ENCODE measurements at places on chromosomes 2 and 18.

GRCh38 chr2:237872178-237872887 lies 12.9 kb downstream of the RAMP1 start:
- no peaks in the 10 kb centered on the region for H3K36me3 ChIP-seq
- no peak overlapping the region for H3K4me3 ChIP-seq
- peaks cover 67% of the 10 kb centered on the region for H3K27me3 ChIP-seq

DNA sequence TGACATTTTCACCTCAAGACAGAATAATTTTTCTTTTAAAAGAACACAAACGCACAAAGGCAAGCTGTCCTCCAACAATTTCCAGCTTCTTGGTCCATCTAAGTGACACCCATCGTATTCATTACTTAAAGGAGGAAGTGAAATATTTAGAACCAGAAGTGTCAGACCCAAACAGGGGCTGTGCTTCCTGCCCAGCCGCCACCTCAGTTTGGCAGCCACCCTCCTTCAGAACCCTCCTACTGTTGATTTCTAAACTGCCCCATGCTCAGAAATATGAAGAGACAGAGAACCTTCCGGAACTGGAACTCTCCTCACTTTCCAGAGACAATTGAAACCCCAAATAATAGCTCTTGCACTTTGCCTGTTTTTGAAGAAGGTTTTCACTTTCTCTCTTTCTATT lies 734.8 kb upstream of the SALL3 start:
- H3K27me3 ChIP-seq, result no peaks in the 10 kb centered on the region
- no peak overlapping the region for H3K27ac ChIP-seq
- no peak for DNase-seq
- no peaks in the 10 kb centered on the region for H3K4me1 ChIP-seq
- H3K36me3 ChIP-seq, result no peaks in the 10 kb centered on the region

- H3K4me1 ChIP-seq, result no peaks in the 10 kb centered on the region
- H3K36me3 ChIP-seq, result no peaks in the 10 kb centered on the region
- H3K27me3 ChIP-seq, result peaks cover 3% of the 10 kb centered on the region
- DNase-seq, result no peak
Observed at GRCh38 chr2:3034856-3035255, 342.8 kb downstream of the EIPR1 start.

DNA sequence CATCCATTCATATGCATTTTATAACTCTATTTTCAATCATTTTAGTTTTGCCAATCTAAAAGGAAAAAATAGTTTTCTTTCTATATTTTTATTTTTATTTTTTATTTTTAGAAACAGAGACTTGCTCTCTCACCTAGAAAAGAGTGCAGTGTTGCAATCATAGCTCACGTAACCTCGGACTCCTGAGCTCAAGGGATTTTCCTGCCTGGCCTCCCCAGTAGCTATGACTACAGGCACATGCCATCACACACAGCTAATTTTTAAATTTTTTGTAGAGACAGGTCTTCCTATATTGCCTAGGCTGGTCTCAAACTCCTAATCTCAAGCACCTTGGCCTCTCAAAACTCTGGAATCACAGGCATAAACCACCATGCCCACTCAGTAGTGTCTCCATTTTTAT lies 125.5 kb upstream of the XIRP2 start:
- no peaks in the 10 kb centered on the region for H3K27me3 ChIP-seq
- H3K36me3 ChIP-seq, result no peaks in the 10 kb centered on the region
- DNase-seq, result no peak
- H3K4me3 ChIP-seq, result no peak overlapping the region
- H3K27ac ChIP-seq, result no peak overlapping the region
- no peaks in the 10 kb centered on the region for H3K4me1 ChIP-seq

DNA sequence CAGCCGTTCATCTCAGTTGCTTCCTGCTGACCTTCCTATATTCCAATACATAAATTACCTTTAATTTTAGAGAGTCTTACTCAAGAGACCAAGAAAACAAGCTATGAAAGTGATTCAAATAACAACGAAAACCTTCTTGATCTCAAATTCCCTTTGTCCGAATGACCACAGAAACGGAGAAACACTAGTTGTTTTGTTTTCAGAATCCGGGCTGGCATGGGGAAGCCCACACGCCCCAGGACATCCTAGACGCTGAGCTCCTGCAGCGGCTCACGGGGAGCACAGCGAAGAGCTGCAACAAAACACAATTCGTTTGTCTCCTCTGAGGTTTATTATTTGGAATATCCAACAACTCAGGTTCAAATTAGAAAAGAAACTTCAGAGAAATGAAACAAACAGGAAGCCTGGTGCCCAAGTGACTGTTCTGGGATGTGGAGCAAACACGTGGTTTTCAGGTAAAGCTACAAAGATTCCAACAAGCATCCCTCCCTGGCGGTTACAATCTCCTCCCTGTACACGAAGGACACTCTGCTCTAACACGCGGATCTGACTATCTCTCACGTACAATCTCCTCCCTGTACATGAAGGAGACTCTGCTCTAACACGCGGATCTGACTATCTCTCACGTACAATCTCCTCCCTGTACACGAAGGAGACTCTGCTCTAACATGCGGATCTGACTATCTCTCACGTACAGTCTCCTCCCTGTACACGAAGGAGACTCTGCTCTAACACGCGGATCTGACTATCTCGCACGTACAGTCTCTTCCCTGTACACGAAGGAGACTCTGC lies 237.5 kb downstream of the TWIST2 start:
- no peak overlapping the region for H3K4me3 ChIP-seq
- no peak overlapping the region for H3K27ac ChIP-seq
- no peaks in the 10 kb centered on the region for H3K4me1 ChIP-seq
- no peaks in the 10 kb centered on the region for H3K27me3 ChIP-seq

DNA sequence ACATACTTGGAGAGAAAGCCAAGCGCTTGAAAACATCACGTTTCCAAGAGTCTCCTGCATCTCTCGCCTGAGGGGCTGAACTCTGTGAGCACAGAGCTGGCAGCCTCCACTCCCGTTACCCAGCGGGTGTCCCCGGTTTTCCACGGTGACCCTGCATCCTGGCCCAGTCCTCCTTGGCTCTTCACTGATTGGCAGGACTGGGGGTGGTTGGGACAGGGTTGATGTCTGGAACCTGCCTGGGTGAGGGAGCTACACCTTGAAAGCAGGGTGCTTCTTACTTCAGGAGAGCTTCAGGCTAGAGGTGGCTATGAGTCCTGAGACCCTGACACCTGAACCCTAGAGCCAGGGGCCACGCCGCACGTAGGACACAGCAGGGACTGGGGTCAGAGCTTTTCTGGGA lies 234.1 kb downstream of the DYSF start:
- peaks cover 5% of the 10 kb centered on the region for H3K27me3 ChIP-seq
- no peaks in the 10 kb centered on the region for H3K36me3 ChIP-seq
- no peak overlapping the region for H3K4me3 ChIP-seq
- no peak overlapping the region for H3K27ac ChIP-seq
- DNase-seq, result no peak
- no peaks in the 10 kb centered on the region for H3K4me1 ChIP-seq

DNA sequence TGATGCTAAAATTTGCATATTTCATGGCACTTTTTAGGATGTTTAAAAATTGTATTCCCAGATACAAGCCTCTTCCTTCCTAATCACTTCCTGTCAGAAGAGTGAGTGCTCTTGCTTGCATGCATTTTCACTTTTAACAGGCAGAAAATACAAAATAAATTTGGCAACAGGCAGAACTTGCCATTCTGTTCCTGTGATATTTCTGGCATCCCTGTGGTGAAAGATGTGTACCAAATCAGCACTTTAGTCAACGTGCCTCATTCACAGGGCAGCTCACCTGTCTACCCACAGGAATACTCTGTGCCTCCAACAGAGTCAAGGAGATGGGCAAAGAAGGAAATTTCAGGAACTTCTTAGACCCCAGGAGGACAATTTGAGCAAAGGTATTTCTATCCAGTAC lies 360.9 kb downstream of the AKAIN1 start:
- no peaks in the 10 kb centered on the region for H3K27me3 ChIP-seq
- H3K36me3 ChIP-seq, result no peaks in the 10 kb centered on the region
- no peak overlapping the region for H3K4me3 ChIP-seq
- DNase-seq, result no peak
- no peak overlapping the region for H3K27ac ChIP-seq

DNA sequence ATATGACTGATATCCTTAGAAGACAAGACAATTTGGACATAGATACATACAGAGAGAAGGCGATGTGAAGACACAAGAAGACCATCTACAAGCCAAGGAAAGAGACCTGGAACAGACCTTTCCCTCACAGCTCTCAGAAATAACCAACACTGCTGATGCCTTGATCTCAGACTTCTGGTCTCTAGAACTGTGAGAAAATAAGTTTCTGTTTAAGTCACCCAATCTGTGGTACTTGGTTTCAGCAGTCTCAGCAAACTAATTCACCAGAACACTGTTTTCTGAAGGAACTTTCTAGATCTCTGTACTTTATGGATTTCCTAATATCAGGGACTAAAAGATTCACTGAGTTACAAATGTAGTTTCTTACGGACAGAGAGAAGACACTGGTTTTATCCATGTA lies 58.8 kb downstream of the NAB1 start:
- H3K36me3 ChIP-seq, result peaks cover 3% of the 10 kb centered on the region
- no peak overlapping the region for H3K27ac ChIP-seq
- no peaks in the 10 kb centered on the region for H3K4me1 ChIP-seq
- H3K27me3 ChIP-seq, result peaks cover 5% of the 10 kb centered on the region
- no peak for DNase-seq

DNA sequence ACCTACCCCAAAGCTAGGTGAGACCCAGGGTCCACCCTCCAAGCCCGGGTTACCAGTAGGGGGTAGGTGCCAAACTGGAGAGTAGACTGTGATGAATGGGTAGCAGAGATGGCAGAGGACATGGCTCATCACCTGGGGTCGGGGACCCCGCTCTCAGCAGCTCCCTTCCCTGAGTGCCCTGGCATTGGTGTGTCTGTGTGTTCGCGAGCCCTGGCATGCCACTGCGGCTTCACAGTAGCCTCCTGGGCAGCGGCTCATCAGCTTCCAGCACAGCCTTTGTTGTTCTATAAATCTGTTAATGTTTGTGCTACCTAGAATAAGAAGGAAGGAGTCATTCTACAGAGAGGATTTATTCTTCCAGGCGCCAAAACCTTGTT lies 62.6 kb upstream of the ALPP start:
- H3K36me3 ChIP-seq, result peaks cover 28% of the 10 kb centered on the region
- DNase-seq, result no peak
- H3K4me1 ChIP-seq, result peaks cover 28% of the 10 kb centered on the region
- no peaks in the 10 kb centered on the region for H3K27me3 ChIP-seq

DNA sequence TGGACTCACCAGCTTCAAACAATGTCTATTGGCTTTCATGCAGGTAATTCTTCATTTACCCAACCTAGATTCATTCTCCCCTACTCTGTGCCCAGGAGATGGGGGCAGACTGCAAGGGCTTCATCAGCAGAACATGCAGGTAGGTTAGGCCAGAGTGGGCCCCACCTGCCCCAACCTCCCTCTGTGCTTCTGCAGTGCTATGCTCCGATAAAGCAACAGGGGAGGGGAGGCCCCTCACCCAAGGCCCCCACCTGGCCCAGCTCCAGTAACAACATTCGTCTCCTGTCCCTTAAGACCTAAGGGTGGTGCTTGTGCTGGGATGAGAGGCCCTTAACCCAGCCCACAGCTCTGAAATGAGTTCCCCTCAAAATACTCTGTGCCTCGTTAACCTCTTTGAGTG lies 16.7 kb upstream of the GYPC start:
- H3K4me1 ChIP-seq, result peaks cover 6% of the 10 kb centered on the region
- no peak overlapping the region for H3K4me3 ChIP-seq
- no peak overlapping the region for H3K27ac ChIP-seq
- H3K27me3 ChIP-seq, result no peaks in the 10 kb centered on the region

GRCh38 chr2:198203336-198204069 lies 399.1 kb downstream of the PLCL1 start:
- no peak overlapping the region for H3K27ac ChIP-seq
- H3K4me1 ChIP-seq, result no peaks in the 10 kb centered on the region
- H3K4me3 ChIP-seq, result no peak overlapping the region
- no peak for DNase-seq

DNA sequence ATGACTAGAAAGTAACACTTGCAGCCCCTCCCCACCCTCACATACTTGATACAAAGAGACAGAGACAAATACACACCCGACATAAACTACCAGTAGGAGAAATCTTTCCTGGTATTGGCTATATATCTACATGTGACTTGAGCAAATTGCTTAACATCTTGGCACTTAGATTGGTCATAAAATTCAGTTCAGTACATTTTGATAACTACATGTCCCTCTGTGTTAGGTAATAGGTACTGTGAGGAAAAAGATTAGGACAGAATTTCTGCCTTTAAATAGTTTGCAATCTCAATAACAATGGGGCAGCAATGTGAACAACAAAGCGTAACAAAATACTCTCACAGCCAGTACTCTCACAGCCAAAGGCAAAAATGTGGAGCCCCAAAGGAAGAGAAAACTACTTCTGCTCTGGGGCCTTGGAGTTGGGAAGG lies 670.0 kb upstream of the ACVR2A start:
- no peaks in the 10 kb centered on the region for H3K36me3 ChIP-seq
- no peak overlapping the region for H3K4me3 ChIP-seq
- H3K27me3 ChIP-seq, result no peaks in the 10 kb centered on the region
- H3K27ac ChIP-seq, result no peak overlapping the region
- DNase-seq, result no peak

DNA sequence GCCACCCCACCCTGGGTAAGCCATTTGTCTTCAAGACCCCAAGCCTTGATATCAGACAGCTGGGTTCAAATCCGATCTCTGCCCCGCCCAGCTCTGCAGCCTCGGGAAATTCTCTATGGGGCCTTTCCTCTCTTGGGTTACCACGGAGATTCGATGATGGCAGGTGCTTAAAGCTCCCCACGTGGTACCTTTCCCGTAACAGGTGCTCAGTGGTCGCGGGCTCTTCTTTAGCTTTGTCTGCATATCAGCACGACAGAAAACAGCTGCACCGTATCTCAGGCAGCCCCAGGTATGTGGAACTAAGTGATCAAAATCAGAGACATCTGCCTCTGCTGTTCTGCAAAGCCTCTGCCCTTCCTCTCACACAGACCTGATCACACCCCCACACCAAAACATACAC lies 37.4 kb downstream of the TTC32 start:
- peaks cover 15% of the 10 kb centered on the region for H3K27me3 ChIP-seq
- H3K27ac ChIP-seq, result no peak overlapping the region
- no peak overlapping the region for H3K4me3 ChIP-seq
- peaks cover 29% of the 10 kb centered on the region for H3K4me1 ChIP-seq
- DNase-seq, result no peak

DNA sequence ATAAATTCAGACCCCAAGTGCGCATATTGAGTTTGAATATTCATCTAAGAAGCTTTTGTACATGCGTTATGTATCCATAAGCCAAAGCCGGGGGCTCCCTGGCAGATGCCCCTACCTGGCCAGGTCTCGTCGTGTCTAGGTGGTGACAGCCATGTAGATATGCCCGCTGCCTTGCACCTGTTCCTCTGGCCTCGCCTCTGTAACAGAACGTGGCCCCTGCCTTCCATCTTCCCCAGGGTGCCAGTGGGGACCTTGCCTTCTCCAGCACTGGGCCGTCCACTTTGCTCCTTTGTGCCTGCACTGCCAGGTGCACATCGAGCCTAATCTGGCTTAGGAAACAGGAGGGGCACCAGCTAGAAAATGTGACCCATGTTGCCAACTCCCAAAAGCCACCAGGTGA lies 198.2 kb downstream of the AGAP1 start:
- DNase-seq, result no peak
- peaks cover 13% of the 10 kb centered on the region for H3K27me3 ChIP-seq
- no peaks in the 10 kb centered on the region for H3K4me1 ChIP-seq
- H3K36me3 ChIP-seq, result no peaks in the 10 kb centered on the region
